ENCODE measurements at places on chromosomes 12 and 14. TPM values are rescaled to one million over a fixed set of nuclear protein-coding genes. Genes with fewer than 3 reads are reported as not detected.

DPPA3 gene
- not detected for total RNA-seq

GDF3 gene
- not detected for total RNA-seq

LHX5 gene
- not detected for total RNA-seq

PTPRO gene
- total RNA-seq = 0.17 TPM

NEMF gene
- 53.3 TPM for total RNA-seq

NINJ2 gene
- total RNA-seq = 3.0 TPM

IL25 gene
- total RNA-seq = not detected

A2M gene
- 10.1 TPM for total RNA-seq

LMNTD1 gene
- 0.32 TPM for total RNA-seq

MGAT4C gene
- total RNA-seq = not detected

VDR gene
- total RNA-seq = 3.8 TPM

MYG1 gene
- 56.3 TPM for total RNA-seq

PYM1 gene
- 29.8 TPM for total RNA-seq

WNT1 gene
- total RNA-seq = not detected

SMIM41 gene
- 2.0 TPM for total RNA-seq

EPYC gene
- not detected for total RNA-seq

KRT85 gene
- not detected for total RNA-seq

GPX2 gene
- not detected for total RNA-seq

SCFD1 gene
- 125 TPM for total RNA-seq

OAS3 gene
- 1.9 TPM for total RNA-seq

EML5 gene
- total RNA-seq = 0.32 TPM

KRT77 gene
- total RNA-seq = not detected

PPFIA2 gene
- total RNA-seq = 0.09 TPM

PRIMA1 gene
- total RNA-seq = not detected

CLEC6A gene
- total RNA-seq = not detected

ADAM21 gene
- total RNA-seq = 0.77 TPM
